ENCODE measurements at places on chromosomes 1 and 21.

DNA sequence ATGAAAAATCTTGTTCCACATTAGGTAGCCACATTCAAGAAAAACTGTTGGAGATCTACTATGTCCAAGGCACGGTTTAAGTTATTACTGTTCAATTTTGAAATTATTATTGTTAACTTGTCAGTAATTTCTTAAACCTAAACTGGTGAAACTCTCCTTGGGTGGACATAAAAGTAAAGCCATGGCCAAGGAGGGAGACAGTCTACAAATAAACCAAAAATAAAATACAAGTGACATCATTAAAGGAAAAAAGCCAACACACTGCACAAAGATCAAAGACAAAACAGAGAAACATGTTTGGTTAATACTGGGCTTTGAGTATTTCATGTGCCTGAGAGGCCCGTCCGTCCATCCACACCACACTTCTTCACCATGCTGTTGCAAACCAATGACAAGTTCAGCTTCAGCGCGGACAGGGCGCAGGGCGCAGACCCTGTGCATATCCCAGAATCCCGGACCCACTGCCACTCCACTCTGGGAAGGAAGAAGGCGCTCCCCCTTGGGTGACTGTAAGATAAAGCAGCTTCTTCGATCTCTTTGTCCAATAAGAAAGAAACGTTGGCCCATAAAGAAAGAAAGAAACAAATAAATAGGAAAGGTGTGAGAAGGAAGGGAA lies 918 bp upstream of the RASAL2 start:
- DNase-seq, result no peak

GRCh38 chr21:37837381-37837780 lies 78.9 kb downstream of the KCNJ6 start:
- DNase-seq, result no peak

DNA sequence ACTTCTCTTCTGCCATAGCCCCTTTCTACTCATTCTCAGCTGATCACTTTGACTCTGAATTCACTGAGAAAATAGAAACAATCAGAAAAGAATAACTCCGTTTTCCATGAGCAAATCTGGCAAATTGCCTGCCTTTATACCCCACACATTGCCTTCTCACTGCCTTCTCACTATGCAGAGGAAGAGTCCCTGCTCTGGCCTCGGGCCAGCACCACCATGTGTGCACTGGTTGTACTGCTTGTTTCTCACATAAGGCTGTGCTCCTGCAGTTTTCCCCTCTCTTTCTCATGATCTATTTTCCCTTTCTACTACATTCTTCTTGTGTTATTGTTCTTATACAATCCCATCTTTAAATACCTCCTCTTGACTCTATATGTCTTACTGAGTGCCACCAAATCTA lies 2.3 kb upstream of the HMGCS2 start:
- DNase-seq, result no peak

DNA sequence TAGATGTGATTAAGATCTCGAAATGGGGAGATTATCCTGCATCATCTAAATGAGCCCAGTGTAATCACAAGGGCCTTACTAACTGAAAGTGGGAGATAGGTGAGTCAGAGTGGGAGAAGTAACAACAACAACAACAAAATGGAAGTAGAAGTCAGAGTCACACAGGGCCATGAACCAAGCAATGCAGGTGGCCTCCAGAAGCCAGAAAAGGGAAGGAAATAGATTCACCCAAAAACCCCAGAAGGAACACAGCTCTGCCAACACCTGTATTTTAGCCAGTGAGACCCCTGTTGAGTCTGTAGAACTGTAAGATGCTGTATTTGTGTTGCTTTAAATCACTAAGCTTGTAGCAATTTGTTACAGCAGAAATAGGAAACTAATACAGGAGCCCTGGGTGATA lies 4.1 kb downstream of the TAGLN2 start:
- DNase-seq, result no peak

- DNase-seq, result no peak
Measured at GRCh38 chr1:233480198-233480597, 133.7 kb upstream of the KCNK1 start.

GRCh38 chr1:20496241-20496661 lies 10.2 kb upstream of the CAMK2N1 start:
- DNase-seq, result peak; percentile 26

DNA sequence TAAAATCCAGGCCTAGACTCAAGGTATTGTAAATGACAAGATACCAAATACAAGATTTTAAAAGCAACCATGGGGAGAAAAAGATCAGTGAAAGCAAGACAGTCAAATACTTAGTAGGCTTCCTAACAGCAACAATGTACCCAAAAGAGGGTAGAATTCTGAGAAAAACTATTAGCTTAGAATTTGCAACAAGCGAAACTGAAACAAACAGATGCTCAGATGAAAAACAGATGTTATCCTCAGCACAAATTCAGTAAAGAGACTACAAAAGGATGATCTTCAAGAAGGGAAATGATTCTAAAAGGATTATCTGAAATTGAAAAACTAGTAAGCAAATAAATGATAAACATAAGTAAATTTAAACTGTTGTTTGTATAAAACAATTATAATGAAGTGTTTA lies 40.0 kb downstream of the PDC start:
- no peak for DNase-seq

DNA sequence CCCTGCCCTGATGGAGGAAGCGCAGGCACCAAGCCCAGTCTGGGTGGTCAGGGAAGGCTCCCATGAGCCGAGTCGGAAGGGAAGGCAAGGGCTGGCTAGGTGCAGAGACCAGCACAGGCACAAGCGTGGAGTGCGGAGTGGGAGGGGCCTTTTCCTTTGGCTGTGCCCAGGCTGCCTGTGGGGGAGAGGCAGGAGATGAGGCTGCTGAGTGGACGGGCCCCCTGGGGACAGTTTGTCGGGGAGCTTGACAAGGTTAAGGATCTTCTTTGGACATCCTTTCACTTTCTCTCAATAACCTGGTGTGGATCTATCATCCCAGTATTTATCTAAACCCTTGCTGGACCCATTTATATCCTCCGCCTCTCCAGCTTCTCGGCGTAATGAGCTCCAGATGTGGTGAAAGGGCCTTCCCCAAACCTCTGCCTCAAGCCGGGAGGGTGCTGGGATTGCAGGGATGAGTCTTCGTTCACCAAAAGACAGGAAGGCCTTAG lies 42.9 kb downstream of the EPHB2 start:
- no peak for DNase-seq

DNA sequence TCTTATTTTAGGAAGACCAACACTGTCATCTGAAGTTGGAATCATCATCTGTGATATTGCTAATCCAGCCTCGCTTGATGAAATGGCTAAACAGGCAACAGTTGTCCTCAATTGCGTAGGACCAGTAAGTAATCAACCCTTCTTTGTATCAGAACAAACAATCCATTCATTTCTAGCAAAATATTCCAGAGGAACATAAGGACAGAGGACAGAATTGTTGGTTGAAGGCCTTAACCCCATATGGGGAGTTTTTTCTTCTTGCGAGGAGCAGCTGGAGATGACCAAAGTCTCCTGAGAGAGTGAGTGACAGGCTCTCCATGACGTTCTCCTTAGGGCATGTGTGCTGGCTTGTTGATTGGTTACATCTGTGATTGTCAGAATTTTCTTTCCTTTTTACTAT lies 2.7 kb downstream of the SCCPDH start:
- no peak for DNase-seq

GRCh38 chr1:38125837-38126520 lies 79.4 kb upstream of the POU3F1 start:
- DNase-seq, result no peak

DNA sequence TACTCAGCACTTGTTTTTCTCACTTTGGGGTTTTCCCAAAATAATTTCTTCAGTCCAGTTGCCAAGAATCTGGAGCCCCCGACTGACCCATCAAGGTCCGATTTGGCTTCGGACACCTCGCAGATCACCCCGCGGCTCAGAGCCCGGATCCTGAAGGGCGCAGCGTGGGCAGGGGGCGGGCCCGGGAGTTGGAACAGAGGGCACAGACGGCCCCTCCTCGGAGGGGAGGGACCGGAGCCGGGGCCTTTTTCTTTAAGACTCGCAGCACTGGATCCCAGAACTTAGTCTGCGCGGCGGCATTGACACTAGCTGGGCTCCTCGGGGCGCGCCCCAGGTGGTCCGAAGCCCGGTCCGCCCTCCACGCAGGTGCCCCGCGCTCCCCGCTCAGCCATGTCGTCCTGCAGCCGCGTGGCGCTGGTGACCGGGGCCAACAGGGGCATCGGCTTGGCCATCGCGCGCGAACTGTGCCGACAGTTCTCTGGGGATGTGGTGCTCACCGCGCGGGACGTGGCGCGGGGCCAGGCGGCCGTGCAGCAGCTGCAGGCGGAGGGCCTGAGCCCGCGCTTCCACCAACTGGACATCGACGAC lies at the start of gene CBR3:
TSS of gene CBR3 (plus strand) at position 277 of the 588 bp plus-strand sequence. CDS start at position 391, 114 bp downstream.
- DNase-seq, result peak; percentile 41

DNA sequence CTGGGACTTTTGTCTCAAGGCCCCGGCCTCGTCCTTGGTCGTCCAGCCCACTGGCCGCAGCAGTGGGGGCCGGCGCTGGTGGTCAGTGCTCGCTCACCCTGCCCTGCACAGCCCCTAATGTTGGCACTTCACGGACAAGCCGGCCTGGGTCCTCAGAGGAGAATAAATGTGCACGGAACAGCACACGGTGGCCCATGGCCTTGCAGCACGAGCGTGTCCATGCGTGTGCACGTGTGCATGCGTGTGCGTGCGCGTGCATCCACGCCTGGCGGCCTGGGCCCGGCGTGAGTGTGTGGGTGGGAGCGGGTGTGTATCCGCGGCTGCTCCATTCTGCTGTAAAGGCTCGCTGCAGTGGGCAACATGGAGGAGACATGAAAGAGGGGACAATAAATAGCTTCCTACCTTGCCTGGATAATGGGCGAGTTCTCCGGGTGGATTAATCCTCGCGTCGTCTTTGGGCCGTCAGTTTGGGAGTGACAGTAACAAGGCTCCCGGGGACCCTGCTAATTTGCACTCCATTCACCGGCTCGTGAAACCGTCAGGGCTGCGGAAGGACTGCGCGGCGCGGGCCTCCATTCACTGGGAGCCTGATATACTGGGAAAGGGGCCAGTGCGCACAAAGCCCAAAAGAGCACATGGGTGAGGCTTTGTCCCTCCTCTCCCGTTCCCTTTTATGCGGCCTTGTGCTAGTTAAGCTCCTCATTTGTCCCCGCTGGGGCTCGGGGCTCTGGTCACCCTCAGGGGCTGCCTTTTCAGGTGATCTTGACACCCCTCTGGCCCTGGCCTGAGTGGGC lies 142.8 kb downstream of the PRDM16 start:
- DNase-seq, result no peak
